RCC 7860 (cell line): ENCODE measurements at places on chromosomes 1 and 21.
A peak's percentile ranks its signal among the peaks of the same experiment; 100 is the strongest.

GRCh38 chr1:103267893-103268292 lies 159.6 kb upstream of the COL11A1 start:
- no peak for DNase-seq

DNA sequence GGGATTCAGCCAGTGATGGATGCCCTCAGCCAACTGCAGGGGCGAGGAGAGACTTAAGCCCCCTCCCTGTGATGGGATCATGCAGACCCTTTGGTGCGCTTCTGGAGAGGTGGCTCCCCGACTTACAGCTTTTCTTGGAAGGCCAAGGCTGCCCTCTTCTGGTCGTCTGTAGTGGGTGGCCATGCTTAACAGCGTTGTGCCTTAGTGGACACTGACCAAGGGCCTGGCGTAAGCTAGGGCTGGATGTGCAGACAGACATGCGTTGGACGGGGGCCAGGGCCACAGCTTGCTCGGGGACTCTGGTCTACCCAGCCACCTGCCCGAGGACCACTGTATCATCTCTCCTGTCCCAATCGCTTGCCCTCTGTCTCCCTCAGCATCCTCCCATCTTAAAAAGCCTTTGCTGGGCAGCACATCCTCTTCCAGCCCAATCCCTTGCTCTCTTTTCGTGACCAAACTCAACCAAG lies 5.5 kb downstream of the AZIN2 start:
- peak; percentile 20 for DNase-seq

- DNase-seq: no peak
These were observed 86.8 kb downstream of the BRINP2 start for GRCh38 chr1:177257576-177257975.

GRCh38 chr1:175539986-175540385 lies 203.4 kb downstream of the TNR start:
- DNase-seq: no peak

DNA sequence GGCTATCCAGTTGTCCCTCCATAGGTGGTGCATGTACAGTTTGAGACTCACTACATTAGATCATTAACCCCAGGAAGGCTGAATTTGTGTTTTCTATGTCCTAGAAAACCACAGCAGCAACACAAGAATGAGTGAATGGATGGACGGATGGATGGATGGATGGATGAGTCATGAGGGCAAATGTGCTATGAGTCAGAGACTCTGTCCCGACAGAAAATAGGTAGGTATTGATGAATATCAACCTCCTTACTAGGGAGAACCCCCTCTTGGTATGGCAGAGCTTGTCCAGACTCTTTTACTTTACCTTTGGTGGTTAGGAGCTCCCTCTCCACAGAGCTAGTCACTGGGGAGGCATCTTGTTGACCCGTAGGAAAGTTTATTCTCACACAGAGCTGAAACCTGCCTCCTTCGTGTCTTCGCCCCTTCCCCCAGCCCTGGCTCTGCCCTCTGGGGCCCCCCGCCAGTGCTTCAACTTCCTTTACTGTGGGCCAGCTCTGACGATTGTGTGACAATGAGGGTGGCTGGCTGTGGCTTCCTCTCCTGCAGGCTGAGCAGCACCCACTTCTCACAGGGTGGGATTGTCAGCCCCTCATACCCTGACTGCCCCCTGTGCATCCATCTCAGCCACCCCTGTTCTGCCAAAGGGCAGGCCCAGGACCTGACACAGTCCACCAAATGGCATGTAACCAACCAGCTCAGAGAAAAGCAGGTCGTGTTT lies 145.2 kb downstream of the FOXD2 start:
- peak; percentile 66 for DNase-seq

- DNase-seq: peak; percentile 66
These were observed 64.0 kb upstream of the ASB17 start for GRCh38 chr1:75996196-75996595.

- no peak for DNase-seq
These were observed 5.8 kb downstream of the TRIM33 start for GRCh38 chr1:114505148-114505561.

- peak; percentile 43 for DNase-seq
These were observed 9.5 kb upstream of the TMEM39B start for GRCh38 chr1:32063261-32063681.

- DNase-seq: no peak
These were observed 73.9 kb downstream of the MORN1 start for GRCh38 chr1:2317230-2318065.

DNA sequence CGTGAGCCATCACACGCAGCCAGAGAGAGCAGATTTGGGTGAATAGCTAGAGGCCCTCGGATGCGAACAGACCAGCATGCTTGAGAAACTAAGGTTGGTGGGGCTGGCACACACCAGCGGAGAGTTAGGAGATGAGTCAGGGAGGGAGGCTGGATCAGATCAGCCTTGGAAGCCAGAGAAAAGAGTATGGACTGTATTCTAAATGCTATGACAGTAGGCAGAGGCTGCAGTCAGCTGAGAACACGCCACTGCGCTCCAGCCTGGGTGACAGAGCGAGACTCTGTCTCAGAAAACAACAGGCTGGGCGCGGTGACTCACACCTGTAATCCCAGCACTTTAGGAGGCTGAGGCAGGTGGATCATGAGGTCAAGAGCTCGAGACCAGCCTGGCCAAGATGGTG lies 4.0 kb upstream of the PLEKHM2 start:
- DNase-seq: peak; percentile 92

- DNase-seq: no peak
These were observed 43.2 kb downstream of the AHCTF1 start for GRCh38 chr1:246888522-246888921.

DNA sequence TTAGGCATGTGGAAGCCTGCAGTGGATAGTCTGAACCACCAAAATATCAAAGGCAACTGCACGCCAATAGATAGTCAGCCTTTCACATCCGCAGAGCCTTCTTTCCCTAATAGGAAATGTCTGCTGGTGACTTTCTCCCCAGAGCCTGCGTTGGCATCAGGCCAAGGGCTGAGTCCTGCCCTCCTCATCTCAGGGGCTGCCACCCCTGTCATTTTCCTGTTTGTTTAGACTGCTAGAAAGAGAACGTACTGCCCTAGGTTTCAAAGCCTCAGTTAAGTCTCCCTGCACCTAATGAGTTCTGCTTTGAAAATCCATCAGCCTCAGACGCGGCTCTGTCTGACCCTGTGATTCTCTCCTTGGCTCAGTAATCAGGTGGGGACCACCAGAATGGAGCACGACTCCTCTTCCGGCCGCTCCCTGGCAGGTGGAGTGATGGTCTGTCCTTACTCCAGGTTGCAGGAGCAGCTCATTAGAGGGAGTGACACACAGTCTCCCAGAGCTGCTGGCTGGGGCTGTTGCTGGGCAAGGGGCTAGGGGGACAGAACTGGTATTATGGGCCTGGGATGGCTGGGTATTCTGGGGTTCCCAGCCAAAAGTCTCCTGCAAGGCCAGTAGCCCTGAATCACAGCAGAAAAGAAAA lies 27.3 kb downstream of the STUM start:
- DNase-seq: no peak

GRCh38 chr1:170803711-170804110 lies 131.6 kb upstream of the MROH9 start:
- no peak for DNase-seq

GRCh38 chr1:9606948-9607347 lies 18.2 kb downstream of the TMEM201 start:
- DNase-seq: no peak

GRCh38 chr1:229027622-229028182 lies 243.2 kb upstream of the RAB4A start:
- DNase-seq: no peak

- DNase-seq: no peak
These were observed 1.6 kb upstream of the EGLN1 start for GRCh38 chr1:231423648-231424047.
